Endodermal cell (in vitro differentiated cells): ENCODE measurements at places on chromosomes 6 and 20. TPM values are rescaled to one million over a fixed set of nuclear protein-coding genes. Genes with fewer than 3 reads are reported as not detected.

DNA sequence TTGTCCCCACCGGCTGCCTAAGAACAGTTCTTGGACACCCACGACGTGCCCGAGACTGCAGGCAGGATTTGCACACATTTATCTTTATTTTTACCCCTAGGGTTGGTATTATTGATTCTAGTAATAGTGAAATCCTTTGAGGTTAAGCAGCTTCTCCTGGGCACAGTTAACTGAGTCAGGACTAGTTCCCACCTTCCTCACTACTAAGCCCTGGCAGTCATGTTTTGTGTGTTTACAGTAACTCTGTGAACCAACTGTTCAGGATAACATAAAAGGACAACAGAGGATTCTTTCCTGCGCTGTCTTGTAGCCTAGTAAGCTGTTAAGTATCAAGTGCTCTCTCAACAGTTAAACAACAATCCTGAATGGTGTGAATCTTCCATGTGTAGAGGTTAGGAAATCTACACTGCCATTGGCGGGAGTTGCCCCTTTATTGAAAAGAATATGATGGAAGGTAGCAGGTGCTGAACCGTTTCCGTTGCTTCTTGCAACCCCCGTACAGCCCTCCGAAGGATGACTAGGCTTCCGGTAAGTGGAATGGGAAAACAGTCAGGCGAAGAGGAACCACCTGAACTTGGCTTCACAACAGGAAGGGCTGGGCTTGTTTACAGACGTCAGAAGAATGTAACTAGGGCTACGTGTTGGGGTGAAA lies 979 bp upstream of the SOD2 start:
- DNase-seq = peak; percentile 46
- peaks cover 13% of the 10 kb centered on the region for H3K36me3 ChIP-seq
- H3K27me3 ChIP-seq = no peaks in the 10 kb centered on the region
- H3K4me3 ChIP-seq = peak overlapping the region; percentile 76

DNA sequence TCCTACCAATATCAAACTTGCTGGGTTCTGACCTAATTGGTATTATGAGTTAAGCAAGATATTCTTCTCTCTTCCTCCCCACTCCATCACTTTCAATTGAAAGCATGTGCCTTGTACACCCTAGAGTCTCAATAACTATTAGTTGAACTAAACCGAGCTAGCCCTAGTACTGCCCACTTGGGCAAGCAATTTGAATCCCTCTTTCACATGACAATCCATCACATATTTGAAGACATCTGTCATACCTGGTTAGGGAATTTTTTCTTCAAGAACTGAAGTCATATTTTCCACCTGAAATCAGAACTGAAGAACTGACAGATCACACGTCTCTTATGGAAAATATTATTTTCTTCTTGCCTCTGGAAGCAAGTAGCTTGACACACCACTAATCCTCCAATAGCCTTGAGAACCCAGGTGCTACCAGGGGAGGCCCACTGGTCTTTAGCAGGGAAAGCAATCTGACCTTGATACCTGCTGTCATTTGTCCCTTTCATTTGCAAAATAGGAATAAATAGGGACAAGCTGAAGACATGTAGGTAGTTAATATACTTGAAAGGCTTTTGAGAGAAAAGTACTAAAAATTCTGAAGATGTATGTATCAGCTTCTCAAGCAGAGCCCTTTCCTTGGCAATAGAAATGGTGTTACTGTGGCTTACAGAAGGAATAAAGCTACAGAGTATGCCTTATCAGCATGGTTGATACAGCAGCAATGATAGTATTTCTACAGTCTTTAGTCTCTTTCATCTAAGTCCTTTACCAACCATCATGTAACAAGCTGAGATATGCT lies 71.4 kb downstream of the GJA10 start:
- no peaks in the 10 kb centered on the region for H3K36me3 ChIP-seq
- H3K27ac ChIP-seq = peak overlapping the region; percentile 65
- no peaks in the 10 kb centered on the region for H3K4me1 ChIP-seq

DNA sequence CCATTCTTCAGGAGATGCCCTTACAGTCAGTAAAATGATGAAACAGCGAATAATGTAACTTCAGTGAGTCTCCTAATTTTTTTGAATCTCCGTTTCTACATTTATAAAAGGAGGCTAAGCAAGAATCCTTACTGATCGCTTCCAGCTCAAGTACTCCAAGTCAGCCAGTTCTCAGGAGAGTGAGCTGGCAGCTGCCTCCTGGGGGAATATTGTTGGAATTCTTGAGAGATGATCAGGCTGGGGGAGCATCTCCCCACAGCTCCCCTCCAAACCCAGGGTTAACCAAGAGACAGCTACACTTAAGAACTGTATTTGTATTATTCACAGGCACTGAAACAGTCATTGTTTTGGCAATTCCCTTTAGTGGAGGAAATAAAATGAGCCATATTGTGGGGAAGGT lies 89.1 kb upstream of the PCSK2 start:
- no peak overlapping the region for H3K27ac ChIP-seq
- no peak for DNase-seq
- H3K36me3 ChIP-seq = no peaks in the 10 kb centered on the region
- peak overlapping the region; percentile 19 for H3K4me3 ChIP-seq

Gene BFSP1
- total RNA-seq = 4.2 to 9.4 TPM (median 7.4 TPM) in 3 replicates

GRCh38 chr6:9482030-9482738 lies 932.7 kb downstream of the TFAP2A start:
- H3K27ac ChIP-seq = no peak overlapping the region
- H3K4me3 ChIP-seq = no peak overlapping the region
- no peaks in the 10 kb centered on the region for H3K27me3 ChIP-seq
- H3K36me3 ChIP-seq = no peaks in the 10 kb centered on the region

DNA sequence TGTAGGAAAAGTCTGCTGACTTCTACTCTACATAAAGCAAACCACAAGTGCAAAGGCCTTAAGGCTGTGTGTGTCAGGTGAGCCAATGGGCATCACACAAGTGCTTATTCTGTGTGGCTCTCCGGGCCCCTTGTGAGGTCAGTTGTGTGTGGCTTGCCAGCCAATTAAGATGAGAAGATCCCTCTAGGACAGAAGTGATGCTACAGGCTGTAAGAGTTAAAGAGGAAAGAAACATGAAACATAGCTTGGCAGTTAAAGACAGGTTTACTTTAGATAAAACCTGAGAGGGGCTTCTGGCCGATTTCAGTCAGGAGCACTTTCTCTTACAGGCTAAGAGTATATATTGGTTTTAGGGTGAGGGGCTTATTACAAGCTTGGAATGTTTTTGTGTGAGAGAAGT lies 242.4 kb downstream of the NFATC2 start:
- no peaks in the 10 kb centered on the region for H3K36me3 ChIP-seq
- H3K27ac ChIP-seq = no peak overlapping the region
- H3K27me3 ChIP-seq = no peaks in the 10 kb centered on the region
- peaks cover 5% of the 10 kb centered on the region for H3K4me1 ChIP-seq
